ENCODE measurements at places on chromosomes 1 and 21.

DNA sequence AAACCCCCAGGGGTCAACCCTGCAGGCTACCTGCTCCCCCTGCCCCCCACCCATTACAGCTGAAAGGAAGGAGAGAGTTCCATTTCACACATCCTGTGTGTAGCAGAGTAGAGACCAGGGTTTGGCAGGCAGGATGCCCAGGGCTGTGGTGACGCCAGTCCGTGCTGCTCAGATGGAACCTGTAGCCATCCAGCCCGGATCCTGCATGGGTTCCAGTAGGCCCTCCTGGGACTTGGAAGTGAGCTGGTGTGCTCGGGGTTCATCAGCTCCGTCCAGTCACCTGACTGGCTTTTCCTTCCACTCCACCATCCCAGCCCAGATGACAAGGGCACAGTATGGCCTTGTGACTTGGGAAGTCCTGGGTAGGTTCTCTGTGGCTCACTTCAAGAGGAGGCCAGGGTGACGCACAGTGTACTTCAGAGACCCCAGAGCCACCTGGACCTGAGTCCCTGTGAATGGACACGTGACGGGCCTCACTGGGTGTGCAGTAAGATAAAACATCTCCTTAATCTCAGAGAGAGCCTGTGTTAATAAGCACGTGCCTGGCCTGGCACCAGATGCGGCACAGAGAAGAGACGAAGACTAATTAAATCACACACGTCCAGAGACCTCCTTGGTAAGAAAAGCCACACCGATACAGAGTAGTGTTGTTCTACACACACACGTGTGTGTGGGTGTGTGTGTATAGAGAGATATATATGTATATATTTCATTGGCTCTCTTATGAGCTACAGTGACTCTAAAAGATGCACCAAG is 16.0 kb downstream of the ITPKB start:
- no peak for DNase-seq

DNA sequence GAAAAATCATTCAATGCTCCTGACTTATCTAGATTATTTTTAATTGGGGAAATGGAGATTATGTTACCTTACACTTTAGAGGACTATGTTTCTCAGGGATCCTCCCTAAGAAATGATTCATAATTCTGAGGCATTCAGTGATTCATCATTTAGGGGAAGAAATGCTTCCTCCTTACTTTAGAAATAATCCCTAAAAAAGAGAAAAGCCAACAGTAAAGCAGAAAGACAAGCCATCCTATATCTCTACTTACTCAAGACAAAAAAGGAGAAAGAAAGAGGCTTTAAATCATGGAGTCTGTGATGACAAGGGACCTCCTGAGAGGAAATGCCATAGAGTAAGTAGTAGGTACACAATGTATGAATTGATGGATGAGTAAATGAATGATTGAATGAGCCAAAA is 137.0 kb downstream of the BRINP2 start:
- DNase-seq, result no peak

- DNase-seq, result no peak
These were observed 481.4 kb upstream of the CAMK1G start for GRCh38 chr1:209102120-209102519.

DNA sequence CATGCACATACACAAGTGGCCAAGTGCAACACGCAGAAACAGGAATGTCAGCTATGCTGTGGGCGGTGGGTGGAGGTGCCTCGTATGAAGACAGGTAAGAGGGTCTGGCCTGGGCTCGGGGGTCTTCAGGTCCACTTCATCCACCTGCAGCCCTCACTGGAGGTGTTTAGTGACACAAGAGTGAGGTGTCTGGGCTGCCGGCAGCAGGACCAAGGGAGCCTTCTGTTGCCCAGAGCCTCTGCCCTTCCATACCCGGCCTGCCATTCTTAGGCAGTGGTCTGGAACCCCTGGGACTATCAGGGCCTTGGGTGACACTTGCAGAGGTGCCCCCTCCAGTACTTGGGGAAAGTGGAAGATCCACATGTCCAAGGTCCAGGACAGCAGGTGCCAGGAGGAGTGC is 21.7 kb upstream of the ACTRT2 start:
- DNase-seq, result no peak

DNA sequence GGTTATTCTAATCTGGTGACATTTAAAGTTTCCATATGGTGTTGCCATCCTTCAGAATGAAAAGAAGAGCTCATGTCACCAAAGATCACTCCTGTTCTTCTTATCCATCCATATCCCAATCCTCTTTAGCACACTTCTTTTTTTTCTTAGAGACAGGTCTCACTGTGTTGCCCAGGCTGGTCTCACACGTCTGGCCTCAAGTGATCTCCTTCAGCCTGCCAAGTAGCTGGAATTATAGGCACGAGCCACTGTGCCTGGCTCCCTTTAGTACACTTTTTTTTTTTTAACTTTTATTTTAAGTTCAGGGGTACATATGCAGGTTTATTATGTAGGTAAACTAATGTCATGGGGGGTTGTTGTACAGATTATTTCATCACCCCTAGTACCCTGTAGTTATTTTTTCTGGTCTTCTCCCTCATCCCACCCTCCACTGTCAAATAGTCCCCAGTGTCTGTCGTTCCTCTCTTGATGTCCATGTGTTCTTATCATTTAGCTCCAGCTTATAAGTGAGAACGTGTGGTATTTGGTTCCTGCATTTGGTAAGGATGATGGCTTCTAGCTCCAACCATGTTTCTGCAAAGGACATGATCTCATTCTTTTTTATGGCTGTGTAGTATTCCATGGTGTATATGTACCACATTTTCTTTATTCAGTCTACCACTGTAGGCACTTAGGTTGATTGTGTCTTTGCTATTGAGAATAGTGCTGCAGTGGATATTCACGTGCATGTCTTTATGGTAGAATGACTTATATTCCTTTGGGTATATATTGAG is 40.6 kb downstream of the CTTNBP2NL start:
- DNase-seq, result no peak

GRCh38 chr1:44108241-44108640 is 10.4 kb upstream of the KLF17 start:
- no peak for DNase-seq

Measured in KBM-7 (cell line).